ENCODE measurements at places on chromosomes 16 and 17.
A peak's percentile ranks its signal among the peaks of the same experiment; 100 is the strongest.

DNA sequence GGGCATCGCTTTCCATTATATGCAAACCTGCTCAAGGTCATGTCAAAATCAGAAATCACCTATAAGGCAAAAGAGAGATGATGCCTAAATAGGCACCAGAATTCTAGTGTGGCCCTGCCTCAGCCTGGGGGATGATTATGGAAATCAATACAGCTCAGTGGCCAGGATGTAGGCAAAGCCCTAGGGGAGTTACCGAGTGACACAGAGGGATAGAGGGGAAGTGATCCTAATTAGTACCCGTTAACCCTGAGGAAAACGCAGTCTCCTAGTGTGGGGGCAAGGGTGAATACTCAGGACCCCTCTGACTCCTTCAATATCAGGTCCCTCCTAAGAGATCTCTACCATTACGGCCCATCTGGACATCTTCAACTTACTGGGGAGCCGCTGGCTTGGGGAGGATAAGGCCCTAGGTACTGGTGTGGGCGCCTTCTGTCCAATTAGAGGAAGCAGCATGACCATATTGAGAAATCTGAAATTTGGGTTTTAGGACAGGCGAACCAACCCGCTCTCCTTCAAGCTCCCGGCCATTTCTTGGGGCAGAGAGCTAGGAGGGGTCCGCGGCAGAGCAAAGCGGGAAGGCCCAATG lies 725 bp downstream of the NT5C3B start:
- DNase-seq = no peak

- DNase-seq = peak; percentile 63
Observed at GRCh38 chr16:87657621-87658192, 55.4 kb downstream of the JPH3 start.

DNA sequence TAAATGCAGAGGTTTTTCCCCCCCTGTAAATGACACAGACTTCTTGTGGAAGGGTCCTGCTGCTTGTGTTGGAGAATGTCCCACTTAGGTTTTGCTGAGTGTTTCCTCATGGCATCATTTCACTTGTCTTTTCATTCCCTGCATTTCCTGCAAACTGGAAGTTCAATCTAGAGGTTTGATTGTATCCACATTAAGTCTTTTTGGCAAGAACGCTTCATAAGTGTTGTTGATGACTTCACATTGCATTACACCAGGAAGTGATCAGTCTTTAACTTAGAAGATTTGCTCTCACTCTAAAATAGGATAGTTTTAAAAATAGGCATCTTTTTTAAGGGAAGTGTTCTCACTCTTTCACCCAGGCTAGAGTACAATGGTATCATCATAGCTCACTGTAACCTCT lies 67.2 kb downstream of the RPTOR start:
- DNase-seq = no peak

DNA sequence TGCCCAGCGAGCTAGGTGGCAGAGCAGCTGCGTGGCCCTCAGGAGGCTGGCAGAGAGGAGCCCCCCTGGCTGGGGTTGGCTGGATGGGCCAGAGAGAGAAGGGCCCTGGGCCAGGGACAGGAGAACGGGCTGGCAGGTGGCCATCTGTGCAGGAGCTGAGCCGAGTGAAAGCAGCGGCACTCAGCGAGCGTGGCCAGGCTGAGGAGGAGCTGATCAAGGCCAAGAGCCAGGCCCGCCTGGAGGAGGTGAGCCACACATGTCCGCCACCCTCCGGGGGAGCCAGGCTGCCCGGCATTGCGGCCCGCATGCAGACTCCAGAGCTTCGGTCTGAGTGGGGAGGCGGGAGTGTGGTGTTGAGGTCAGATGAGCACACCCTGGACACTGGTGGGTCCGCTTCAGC lies 2.1 kb upstream of the RAC3 start:
- DNase-seq = no peak

DNA sequence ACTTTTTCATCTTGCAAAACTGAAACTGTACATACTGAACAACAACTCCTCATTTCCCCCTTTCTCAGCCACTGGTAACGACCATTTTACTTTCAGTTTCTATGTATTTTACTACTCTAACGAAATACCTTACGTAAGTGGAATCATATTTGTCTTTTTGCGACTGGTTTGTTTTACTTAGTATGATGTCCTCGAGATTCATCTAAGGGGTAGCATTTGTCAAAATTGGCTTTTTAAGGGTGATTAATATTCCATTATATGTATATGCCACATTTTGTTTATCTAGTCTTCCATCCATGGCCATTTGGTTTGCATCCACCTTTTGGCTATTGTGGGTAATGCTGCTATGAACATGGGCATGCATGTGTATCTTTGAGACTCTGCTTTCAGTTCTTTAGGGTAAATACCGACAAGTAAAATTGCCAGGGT lies 10.4 kb downstream of the KPNB1 start:
- DNase-seq = no peak

- peak; percentile 41 for DNase-seq
Observed at GRCh38 chr17:36544044-36544306, 744 bp upstream of the GGNBP2 start.

All from T47D (cell line).